ENCODE measurements at places on chromosomes 7 and 10. TPM values are rescaled to one million over a fixed set of nuclear protein-coding genes. Genes with fewer than 3 reads are reported as not detected.

Gene ACSM6
- not detected for total RNA-seq

Gene GPR26
- not detected for total RNA-seq

Gene HTR5A
- not detected for total RNA-seq

Gene TUBB8
- not detected for total RNA-seq

Gene HDAC9
- total RNA-seq = 18.2 TPM

Gene OR13A1
- total RNA-seq = not detected

Gene SPOCK2
- total RNA-seq = 0.28 TPM

Gene AP3M1
- 26.8 TPM for total RNA-seq

Gene NCF1
- not detected for total RNA-seq

Gene CRYGN
- 0.56 TPM for total RNA-seq

Gene CCDC3
- total RNA-seq = 4.5 TPM

Gene PRSS2
- total RNA-seq = not detected

Gene LHFPL3
- not detected for total RNA-seq

Gene NXPH1
- not detected for total RNA-seq

Gene AMPH
- 1.2 TPM for total RNA-seq

Gene GAD2
- not detected for total RNA-seq

Gene FEZF1
- not detected for total RNA-seq

Gene SRRM3
- 0.56 TPM for total RNA-seq

Gene IL15RA
- total RNA-seq = 3.7 TPM

Gene MBLAC1
- total RNA-seq = 4.2 TPM

Gene TMEM139
- total RNA-seq = not detected

Gene OR2A1
- under 0.01 TPM for total RNA-seq

Gene ITPRID1
- total RNA-seq = not detected

Gene SPDYE8
- not detected for total RNA-seq

Gene CLCN1
- not detected for total RNA-seq

Gene IFIT1B
- total RNA-seq = not detected

Gene SLC29A3
- 1.7 TPM for total RNA-seq

Gene AGMO
- 6.2 TPM for total RNA-seq

Gene CYP26C1
- under 0.01 TPM for total RNA-seq

Gene SPACDR
- 1.7 TPM for total RNA-seq

Gene CTNNA3
- total RNA-seq = under 0.01 TPM

Gene METTL27
- 9.9 TPM for total RNA-seq

Gene UNC5B
- total RNA-seq = 9.3 TPM

Gene NAT16
- not detected for total RNA-seq

Measured in regular cardiac myocyte (primary cell).